GM20000 (cell line): ENCODE measurements at places on chromosomes 4 and X.

GRCh38 chr4:139589336-139590018 is 33.5 kb upstream of the SETD7 start:
- DNase-seq: no peak

DNA sequence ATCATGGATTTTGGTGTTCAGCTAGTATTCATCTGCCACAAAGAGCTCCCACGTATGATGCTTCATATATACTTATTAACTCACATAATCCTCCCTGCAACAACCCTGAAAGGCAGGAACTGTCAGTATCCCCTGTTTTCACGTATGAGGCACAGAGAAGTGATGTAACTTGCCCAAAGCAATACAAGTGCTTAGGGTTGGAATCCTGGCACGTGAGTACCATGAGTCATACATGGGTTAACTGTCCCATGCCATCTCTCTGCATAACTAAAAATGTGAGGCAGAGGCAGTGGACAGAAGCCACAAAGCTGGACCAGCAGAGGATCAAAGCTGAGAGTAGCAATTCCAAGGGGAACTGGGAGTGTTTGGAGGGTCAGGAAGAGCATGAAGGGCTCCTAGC is 35.7 kb upstream of the EGFL6 start:
- DNase-seq: no peak

DNA sequence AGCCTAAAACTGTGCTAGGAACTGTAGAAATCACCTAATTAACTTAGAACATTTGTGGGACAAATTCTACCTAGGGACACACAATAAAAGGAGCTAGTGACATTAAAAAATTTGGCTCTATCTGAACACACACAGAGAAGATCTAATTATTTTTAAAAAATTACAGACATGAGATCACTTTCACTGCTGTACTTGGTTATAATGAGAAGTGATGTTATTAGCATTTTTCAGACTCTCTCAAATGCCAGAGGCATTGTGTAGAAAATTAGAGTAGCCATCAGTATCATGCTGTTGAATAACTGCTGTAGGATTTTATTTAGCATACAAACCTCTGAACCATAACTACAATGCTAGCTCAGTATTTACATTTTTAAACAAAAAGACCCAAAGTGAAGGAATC is 109.1 kb upstream of the ANK2 start:
- no peak for DNase-seq

DNA sequence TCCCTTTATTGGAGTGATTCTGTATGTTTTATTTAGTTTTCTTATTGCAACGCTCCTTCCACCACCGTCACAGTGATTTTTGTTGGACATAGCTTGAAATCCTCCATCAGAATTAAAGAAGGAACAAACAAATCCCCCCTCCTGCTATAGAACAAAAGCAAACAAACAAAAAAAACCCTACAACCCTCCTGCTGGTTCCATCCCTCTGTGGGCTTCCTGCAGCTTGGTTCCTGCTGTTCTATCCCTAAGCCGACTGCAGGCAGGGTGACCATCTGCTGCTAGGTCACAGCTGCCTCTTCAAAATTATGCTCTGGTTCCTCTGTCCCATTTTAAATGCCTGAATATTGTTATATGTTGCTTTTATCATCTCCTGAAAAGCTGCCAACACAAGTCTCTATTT is 116.8 kb upstream of the AGA start:
- no peak for DNase-seq

GRCh38 chr4:183347146-183347545 is 24.9 kb upstream of the CLDN24 start:
- DNase-seq: no peak

DNA sequence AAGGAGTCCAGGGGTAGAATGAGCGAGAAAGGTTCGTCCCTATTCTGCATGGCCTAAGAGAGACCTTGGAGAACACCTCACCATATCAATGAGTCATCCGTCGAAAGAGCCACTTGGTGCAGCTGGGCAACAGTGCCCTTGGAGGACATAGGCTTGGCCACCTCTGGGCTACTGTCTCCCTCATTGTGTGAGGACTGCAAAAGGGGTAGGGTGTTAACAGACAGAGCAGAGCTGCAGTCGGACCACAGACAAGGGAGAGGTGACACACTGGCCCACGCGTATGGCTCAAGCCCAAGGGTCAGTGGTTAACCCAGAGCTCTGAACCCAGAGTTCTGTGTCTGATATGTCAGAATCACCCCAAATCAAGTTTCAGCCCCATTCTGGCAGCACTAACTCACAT is 118.2 kb upstream of the BMP3 start:
- no peak for DNase-seq

DNA sequence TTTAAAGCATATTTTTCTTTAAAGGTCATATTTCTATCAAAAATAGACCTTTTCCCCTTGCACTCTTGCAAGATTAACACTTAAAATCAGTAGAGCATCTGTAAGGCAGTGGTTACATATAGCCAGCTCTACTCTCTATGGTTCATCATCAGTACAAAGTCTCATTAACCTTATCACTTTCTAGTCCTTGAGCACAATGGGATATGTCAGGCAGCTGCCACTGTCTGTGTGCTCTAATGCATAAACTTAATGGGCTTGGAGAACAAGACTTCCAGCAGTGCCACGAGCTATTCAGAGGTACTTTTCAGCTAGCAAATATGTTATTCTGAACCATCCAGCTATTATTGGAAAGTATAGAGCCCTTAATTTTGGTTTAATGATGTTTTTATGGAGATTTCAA is 393.7 kb downstream of the GASK1B start:
- DNase-seq: no peak

DNA sequence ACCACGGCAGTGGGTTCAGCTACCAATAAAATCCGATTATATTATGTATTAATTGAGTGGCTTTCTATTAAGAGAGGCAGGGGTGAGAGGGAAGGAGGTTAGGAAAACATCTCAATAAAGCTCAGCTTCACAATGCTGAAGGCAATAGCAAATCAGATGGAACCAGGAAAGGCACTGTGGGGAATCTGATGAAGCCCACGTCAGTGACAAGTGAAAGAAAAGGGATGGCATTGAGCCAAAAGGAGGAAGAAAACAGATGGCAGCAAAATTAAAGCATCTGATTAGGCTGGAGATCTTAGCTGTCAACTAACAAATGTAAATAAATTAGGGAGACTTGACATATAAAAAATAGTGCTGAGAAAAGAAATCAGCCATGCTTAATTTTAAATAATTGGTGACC is 180.9 kb downstream of the RASL11B start:
- DNase-seq: no peak

- DNase-seq: no peak
Measured at GRCh38 chr4:78962597-78963115, 23.4 kb upstream of the PAQR3 start.

DNA sequence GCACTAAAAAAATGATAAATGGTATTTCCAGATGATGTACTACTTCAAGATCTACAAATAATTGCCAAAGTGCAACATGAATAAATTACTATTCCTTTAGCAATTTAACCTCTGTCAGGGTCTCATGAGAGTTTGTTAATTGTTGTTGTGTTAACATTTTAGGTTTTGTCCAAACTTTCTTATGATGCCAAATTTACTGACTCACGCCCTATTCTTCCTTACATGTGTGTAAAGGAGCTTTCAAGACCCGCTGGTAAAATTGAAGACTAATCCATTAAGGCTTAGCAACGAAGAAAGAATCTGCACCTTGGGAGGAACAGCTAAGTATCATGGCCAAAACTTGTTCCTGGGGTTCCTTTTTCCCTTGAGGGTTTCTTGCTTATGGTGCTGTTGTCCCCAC is 252.7 kb upstream of the JADE1 start:
- DNase-seq: no peak

GRCh38 chrX:148741441-148741840 is 241.0 kb downstream of the AFF2 start:
- no peak for DNase-seq

GRCh38 chr4:155734065-155734464 is 24.8 kb upstream of the GUCY1B1 start:
- no peak for DNase-seq

DNA sequence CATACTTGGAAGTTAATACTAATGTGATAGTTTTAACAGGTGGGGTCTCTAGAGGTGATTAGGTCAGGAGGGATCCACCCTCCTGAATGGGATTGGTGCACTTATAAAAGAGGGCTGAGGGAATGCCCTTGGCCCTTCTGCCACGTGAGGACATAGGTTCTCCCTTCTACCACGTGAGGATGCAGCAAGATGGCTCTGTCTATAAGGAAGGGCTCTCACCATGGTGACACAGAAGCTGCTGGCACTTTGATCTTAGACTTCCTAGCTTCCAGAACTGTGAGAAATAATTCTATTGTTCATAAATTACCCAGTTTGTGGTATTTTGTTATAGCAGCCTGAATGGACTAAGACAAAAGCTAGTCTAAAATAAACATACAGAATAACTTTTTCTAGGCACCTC is 1.0 kb downstream of the AADAT start:
- no peak for DNase-seq

GRCh38 chr4:40190465-40190864 is 6.4 kb upstream of the RHOH start:
- no peak for DNase-seq
